ENCODE measurements at places on chromosomes 5 and 9. TPM values are rescaled to one million over a fixed set of nuclear protein-coding genes. Genes with fewer than 3 reads are reported as not detected.

The SMIM32 gene
- total RNA-seq: not detected

The IPPK gene
- total RNA-seq: 15.1 TPM

The PCSK1 gene
- total RNA-seq: not detected

The ERAP2 gene
- 89.3 TPM for total RNA-seq

The RXFP3 gene
- total RNA-seq: not detected

GRCh38 chr9:71928376-71928775, 16.9 kb downstream of the C9orf85 start:
- no peaks in the 10 kb centered on the region for H3K27me3 ChIP-seq
- H3K4me3 ChIP-seq: no peak overlapping the region

- no peak overlapping the region for H3K27ac ChIP-seq
- no peak for DNase-seq
- no peak overlapping the region for H3K4me3 ChIP-seq
- no peaks in the 10 kb centered on the region for H3K27me3 ChIP-seq
- no peaks in the 10 kb centered on the region for H3K4me1 ChIP-seq
These were observed 595.3 kb downstream of the PSAT1 start for GRCh38 chr9:78892182-78892581.

- peaks cover 39% of the 10 kb centered on the region for H3K36me3 ChIP-seq
- H3K4me1 ChIP-seq: peaks cover 48% of the 10 kb centered on the region
- H3K27me3 ChIP-seq: no peaks in the 10 kb centered on the region
- H3K4me3 ChIP-seq: peak overlapping the region; percentile 68
- DNase-seq: peak; percentile 38
- H3K27ac ChIP-seq: peak overlapping the region; percentile 96
These were observed 4.6 kb downstream of the SLC35A4 start for GRCh38 chr5:140569197-140569596.

The TMC1 gene
- not detected for total RNA-seq

The OR1Q1 gene
- total RNA-seq: not detected

The GPR150 gene
- 0.28 TPM for total RNA-seq

- H3K27ac ChIP-seq: no peak overlapping the region
- no peak for DNase-seq
- peaks cover 13% of the 10 kb centered on the region for H3K4me1 ChIP-seq
These were observed 61.3 kb upstream of the LRRTM2 start for GRCh38 chr5:138936225-138936967.

The ARHGEF28 gene
- total RNA-seq: not detected

The NFIB gene
- not detected for total RNA-seq

DNA sequence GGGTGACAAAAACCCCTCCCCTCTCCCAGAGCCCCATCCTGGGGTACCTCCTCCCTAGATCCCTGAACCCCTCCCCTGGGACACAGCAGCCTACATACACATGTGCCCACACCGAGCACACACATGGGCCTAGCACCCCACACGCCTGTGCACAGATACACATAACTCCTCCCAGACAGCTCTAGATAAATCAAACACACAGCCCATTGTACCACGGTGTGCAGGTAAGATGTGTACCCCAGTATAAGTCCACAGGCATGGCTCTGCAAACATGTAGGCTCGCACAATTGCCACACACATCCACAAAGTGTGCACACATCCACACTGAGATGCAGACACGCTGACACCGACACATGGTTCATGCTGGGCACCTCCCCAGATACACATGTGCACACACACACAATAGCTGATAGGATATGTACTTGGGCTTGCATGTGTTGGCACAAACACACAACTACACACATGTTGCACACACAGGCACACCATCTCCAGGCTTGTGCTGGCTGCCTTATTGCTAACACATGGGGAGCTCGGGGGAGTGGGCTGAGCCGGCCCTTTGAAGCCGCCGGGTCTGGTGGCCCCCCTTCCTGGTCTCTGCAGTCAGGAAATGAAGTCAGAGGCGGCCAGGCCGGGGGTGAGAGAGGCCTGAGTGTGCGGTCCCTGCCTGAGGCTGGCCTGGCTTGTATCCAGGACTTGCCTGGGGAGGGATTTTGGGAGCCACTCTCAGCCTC, 30.2 kb downstream of the GOLGA2 start:
- H3K36me3 ChIP-seq: no peaks in the 10 kb centered on the region
- H3K27ac ChIP-seq: no peak overlapping the region
- no peak overlapping the region for H3K4me3 ChIP-seq
- peaks cover 16% of the 10 kb centered on the region for H3K4me1 ChIP-seq
- DNase-seq: no peak
- peaks cover 22% of the 10 kb centered on the region for H3K27me3 ChIP-seq

The PAPPA gene
- total RNA-seq: not detected

GRCh38 chr5:37110135-37110534, 139.0 kb downstream of the CPLANE1 start:
- H3K4me1 ChIP-seq: peaks cover 35% of the 10 kb centered on the region
- H3K4me3 ChIP-seq: no peak overlapping the region
- H3K36me3 ChIP-seq: peaks cover 47% of the 10 kb centered on the region
- no peaks in the 10 kb centered on the region for H3K27me3 ChIP-seq

- H3K4me1 ChIP-seq: no peaks in the 10 kb centered on the region
- no peak overlapping the region for H3K4me3 ChIP-seq
- no peak overlapping the region for H3K27ac ChIP-seq
- H3K36me3 ChIP-seq: peaks cover 3% of the 10 kb centered on the region
- no peak for DNase-seq
- H3K27me3 ChIP-seq: no peaks in the 10 kb centered on the region
These were observed 118.1 kb downstream of the SIL1 start for GRCh38 chr5:139079991-139080610.

DNA sequence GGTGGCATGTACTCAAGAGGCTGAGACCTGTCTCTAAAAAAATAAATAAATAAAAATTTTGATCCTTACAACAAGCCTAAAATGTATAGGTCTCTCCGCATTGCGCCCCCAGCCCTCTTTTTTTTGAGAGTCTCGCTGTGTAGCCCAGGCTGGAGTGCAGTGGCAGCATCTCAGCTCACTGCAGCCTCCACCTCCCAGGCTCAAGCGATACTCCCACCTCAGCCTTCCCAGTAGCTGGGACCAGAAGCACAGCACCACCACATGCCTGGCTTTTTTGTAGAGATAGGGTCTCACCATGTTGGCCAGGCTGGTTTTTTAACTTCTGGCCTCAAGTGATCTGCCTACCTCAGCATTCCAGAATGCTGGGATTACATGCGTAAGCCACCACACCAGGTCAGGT, 2.2 kb upstream of the GARIN3 start:
- no peaks in the 10 kb centered on the region for H3K27me3 ChIP-seq
- H3K27ac ChIP-seq: no peak overlapping the region
- peaks cover 59% of the 10 kb centered on the region for H3K4me1 ChIP-seq
- DNase-seq: peak; percentile 23

DNA sequence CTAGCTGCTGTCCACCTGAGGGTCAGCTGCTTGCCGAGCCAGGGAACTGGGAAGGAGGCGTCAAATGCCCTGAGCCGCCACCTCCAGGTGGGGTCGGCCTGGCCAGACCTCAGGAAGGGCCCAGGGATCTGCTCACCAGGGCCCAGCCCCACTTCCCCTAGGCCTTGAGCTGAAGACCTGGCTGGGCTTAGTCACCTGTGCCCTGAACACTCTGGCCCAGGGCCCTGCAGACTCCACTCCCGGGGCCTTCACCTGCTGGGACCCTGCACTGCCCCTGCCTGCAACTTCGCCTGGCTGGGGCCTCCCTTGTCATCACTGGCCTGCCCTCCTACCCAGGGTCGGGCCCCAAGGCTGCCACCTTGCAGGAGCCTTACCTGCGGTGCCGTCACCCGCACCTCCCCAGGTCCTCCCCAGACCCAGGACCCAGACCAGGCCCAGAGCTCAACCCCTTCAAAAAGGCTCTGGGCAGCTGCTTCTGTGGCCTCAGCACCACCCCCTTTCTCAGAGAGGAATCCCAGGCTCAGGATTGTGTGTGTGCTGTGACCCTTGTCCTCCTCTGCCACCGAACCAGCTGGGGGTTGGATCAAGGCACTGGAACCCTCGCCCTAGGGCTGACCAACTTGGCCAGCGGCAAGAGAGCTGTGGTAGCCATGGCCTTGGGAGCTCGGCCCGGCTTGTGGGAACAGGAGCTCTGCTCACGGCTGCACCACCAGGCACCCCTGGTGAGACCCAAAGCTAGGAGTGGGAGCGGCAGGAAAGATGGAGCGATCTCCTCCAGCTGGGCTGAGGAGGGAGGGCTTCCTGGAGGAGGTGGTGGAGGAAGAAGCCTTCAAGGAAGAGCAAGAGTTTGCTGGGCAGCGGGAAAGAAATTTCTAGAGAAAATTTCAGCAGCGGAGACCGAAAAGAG, 1.2 kb upstream of the NELFB start:
- no peak for DNase-seq
- H3K27me3 ChIP-seq: no peaks in the 10 kb centered on the region
- H3K4me1 ChIP-seq: peaks cover 17% of the 10 kb centered on the region
- H3K36me3 ChIP-seq: peaks cover 8% of the 10 kb centered on the region
- H3K27ac ChIP-seq: peak overlapping the region; percentile 73
- H3K4me3 ChIP-seq: peak overlapping the region; percentile 91

DNA sequence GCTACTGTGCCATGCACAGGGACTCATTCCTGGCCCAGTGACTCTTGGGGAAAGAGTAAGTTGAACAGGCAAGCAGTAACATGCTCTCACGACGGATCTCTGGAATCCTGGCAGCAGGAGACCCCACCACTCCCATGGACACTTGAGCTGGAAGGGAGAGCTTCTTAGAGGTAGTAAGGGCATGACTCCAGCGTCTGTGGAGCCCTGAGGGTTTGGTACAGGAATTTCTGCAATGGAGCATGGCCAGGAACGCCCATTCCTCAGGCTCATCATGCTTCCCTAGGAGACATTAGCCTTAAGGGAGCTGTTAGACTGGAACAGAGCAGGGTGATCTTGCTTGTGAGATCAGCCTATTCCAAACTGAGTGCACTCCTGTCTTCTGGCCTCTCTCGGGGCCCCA, 212.9 kb downstream of the MAT2B start:
- no peak for DNase-seq
- H3K4me1 ChIP-seq: no peaks in the 10 kb centered on the region
- no peaks in the 10 kb centered on the region for H3K27me3 ChIP-seq
- no peak overlapping the region for H3K27ac ChIP-seq
- no peak overlapping the region for H3K4me3 ChIP-seq
- no peaks in the 10 kb centered on the region for H3K36me3 ChIP-seq

DNA sequence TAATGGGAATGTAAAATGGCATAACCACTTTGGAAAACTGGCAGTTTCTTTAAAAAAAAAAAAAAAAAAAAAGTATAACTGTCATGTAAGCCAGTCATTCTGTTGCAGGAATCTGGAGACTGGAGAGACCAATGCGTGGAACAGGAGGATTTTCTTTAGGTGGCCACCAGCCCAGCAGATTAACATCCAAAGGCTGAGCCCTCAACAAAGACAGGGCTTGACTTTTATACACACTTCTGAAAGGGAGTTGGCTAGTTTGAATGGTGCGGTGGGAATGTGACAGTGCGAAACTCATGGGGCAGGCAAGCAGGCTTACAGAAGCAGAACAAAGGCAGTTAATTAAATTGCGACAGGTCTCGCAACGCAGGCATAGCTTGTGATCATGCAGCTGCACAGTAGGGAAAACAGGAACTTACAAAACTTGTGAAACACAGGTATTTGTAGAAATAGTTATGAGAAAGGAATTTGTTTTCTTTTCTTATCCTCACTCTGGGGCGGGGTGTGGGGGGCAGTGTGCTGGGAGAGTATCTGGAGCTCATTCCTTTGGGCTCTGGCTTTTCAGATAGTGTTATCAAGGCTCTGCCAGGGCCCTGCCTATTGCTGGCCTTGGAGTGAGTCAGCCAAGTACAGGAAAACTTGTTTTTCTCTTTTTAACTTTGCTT, 12.0 kb downstream of the UIMC1 start:
- peaks cover 27% of the 10 kb centered on the region for H3K4me1 ChIP-seq
- no peak overlapping the region for H3K4me3 ChIP-seq
- no peaks in the 10 kb centered on the region for H3K27me3 ChIP-seq
- no peak overlapping the region for H3K27ac ChIP-seq
- peaks cover 19% of the 10 kb centered on the region for H3K36me3 ChIP-seq

DNA sequence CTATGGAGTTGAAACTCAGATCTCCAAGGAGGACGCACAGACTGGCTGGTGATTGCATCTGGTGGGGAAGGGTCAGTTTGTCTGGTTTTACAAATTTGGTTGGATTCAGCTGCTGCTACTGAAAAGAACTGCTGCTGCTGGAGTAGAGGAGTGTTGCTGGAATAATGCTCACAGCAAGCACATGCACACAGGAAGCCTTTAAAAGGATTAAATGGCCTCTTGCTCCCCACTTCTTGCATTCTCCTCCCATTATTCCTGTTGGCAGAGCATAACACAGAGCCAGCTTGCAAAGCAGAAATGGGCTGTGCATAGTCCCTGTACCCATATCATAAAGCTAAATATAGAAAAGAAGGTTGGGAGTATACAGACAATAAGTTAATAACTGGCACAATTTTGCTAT, 16.6 kb downstream of the ZNF474 start:
- no peaks in the 10 kb centered on the region for H3K36me3 ChIP-seq
- no peak overlapping the region for H3K4me3 ChIP-seq
- DNase-seq: no peak

DNA sequence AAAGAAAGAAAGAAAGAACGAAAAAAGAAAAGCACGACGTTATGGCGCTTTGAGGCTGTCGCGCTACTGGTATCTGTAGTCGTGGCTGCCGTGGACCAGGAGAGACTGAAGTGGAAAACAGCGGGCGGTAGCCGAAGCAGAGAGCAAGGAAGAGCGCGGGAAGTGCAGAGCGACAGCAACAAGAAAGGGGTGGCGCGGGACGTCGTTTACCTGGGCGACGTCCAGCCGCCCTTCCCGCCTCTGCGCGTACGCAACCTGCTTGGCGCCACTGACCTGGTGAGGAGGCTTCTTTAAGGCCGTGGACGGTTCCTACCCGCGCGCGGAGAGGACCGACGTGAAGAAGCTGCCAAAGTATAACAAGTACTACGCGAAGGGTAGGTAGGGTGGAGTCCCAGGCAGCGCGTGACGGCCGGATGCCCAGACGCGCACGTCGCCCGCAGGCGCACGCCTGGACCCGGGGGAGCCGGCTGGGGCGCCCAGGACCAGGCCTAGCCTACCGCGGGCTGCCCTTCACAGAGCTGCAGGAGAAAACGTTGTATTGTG, 15.4 kb downstream of the CCL28 start:
- H3K27me3 ChIP-seq: no peaks in the 10 kb centered on the region
- H3K27ac ChIP-seq: peak overlapping the region; percentile 99
- peak; percentile 79 for DNase-seq
- H3K36me3 ChIP-seq: peaks cover 20% of the 10 kb centered on the region

- H3K36me3 ChIP-seq: peaks cover 3% of the 10 kb centered on the region
- no peaks in the 10 kb centered on the region for H3K4me1 ChIP-seq
- H3K4me3 ChIP-seq: no peak overlapping the region
- no peak overlapping the region for H3K27ac ChIP-seq
These were observed 48.6 kb downstream of the PSMB7 start for GRCh38 chr9:124366476-124367220.

The CTXN3 gene
- not detected for total RNA-seq

DNA sequence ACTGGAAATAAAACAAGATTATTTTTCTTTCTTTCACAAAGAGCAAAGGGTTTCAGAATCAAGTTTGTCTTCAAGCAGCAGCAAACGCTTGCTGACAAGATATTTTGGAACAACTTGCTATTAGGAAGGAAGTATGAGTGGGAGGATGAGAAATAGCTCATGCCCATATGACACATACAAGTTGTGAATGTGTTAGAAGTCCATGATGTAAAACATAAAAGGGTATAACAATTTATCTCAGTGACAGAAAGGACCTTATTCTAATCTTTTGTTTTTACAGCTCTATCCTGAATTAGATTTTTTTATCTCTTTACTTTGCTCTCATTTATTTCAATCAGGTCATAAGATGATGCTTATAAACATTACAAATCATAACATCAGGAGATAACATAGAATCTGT, 516.6 kb upstream of the MEF2C start:
- H3K36me3 ChIP-seq: no peaks in the 10 kb centered on the region
- no peaks in the 10 kb centered on the region for H3K27me3 ChIP-seq
- H3K4me1 ChIP-seq: no peaks in the 10 kb centered on the region
- H3K27ac ChIP-seq: no peak overlapping the region

Data from activated CD8-positive, alpha-beta memory T cell treated with anti-CD3 and anti-CD28 coated beads, Interleukin-2, amount 10 ng/mL, durations not matched to agents 7 days and 5 days (primary cell).